ENCODE measurements at places on chromosomes 1 and 21.
A peak's percentile ranks its signal among the peaks of the same experiment; 100 is the strongest.

- DNase-seq: no peak
Measured at GRCh38 chr1:52738893-52739292, 12.6 kb downstream of the ZYG11B start.

DNA sequence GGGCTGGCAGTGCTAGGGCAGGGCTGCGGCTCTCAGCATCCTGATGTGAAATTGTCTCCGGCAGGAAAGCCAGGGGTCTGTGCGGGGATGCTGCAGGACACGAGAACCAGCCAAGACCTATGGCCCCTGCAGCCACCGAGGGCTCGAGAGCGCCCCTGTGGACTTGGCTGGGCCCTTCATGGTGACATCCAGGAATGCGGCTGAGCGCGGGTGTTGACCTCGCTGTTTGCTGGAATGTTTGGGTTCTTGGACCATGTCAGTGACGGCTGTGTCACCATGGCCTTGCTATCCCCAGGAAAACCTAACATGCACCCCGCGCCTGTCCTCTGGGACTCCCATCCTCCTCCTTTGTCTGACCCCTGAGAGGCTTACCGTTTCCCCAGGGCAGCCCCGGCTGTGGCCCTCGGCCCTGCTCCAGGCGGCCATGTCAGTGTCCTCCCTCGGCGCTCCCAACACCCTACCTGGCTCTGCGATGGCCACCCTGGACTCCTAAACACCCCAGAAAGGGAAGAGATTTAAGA is 14.3 kb upstream of the C1orf174 start:
- no peak for DNase-seq

DNA sequence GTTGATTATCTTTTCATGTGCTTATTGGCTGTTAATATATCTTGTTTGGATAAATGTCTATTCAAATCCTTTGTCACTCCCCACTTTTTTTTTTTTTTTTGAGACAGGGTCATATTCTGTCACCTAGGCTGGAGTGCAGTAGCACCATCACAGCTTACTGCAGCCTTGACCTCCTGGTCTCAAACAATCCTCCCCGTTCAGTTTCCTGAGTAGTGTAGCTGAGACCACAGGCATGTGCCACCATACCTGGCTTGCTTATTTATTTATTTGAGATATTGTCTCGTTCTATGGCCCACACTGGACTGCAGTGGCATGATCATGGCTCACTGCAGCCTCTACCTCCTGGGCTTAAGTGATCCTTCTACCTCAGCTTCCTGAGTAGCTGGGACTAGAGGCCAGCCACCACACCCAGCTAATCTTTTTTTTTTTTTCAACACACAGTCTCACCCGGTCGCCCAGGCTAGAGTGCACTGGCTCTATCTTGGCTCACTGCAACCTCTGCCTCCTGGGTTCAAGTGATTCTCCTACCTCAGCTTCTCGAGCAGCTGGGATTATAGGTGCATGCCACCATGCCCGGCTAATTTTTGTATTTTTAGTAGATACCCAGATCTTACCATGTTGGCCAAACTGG is 13.9 kb upstream of the MYCL start:
- no peak for DNase-seq

GRCh38 chr1:207923121-207923520 is 12.2 kb upstream of the CD34 start:
- DNase-seq: no peak

DNA sequence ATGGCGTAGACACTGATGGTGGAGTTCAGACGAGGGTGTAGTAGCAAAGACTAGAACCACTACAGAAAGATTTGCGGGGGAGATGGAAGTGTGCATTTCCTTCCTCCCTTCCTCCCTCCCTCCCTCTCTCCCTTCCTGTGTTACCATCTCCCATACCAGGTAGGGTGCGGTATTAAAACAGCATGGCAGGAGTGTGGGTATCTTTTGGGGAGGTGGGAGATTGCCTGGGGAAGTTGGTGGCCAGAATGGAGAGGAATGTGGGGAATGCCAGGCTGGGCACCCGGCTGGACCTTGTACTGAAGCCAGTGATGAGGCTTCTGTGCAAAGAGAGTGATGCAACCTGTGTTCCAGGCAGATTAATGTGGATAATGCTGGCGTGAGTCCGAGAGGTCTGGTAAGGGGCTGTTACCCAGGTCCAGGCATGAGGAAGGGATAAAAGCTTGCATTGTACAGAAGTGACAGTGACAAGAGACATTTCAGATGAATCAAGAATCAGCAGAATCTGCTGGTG is 30.3 kb upstream of the PPP2R5A start:
- no peak for DNase-seq

GRCh38 chr21:34695434-34695833 is 26.6 kb downstream of the CLIC6 start:
- no peak for DNase-seq

- no peak for DNase-seq
Measured at GRCh38 chr1:205450448-205450847, 5.4 kb downstream of the BLACAT1 start.

DNA sequence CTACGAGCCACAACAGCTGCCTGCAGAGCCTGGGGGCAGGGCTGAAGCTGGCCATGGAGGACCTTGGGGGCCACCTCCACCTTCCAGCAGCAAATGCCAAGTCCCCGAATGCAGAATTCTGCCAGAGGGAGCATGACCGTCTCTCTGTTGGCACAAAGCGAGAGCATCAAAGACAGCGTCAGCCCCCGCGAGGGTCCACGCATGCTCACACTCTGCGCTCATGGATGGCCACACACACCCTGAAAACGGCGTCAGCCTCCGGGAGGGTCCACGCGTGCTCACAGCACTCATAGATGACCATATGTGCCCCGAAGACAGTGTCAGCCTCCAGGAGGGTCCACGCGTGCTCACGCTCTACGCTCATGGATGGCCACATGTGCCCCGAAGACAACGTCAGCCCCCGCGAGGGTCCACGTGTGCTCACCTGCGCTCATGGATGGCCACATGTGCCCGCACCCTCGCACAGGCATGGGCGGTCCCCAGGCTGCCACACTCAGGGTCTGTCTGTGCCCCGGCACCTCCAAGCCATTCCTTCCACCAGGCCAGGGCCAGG is 46.5 kb downstream of the MORN1 start:
- DNase-seq: no peak

GRCh38 chr1:107342316-107342715 is 201.5 kb downstream of the NTNG1 start:
- DNase-seq: peak; percentile 53

- DNase-seq: no peak
Measured at GRCh38 chr1:158485455-158485854, 13.4 kb downstream of the OR10R2 start.

GRCh38 chr1:33424205-33424604 is 6.7 kb downstream of the PHC2 start:
- peak; percentile 21 for DNase-seq

DNA sequence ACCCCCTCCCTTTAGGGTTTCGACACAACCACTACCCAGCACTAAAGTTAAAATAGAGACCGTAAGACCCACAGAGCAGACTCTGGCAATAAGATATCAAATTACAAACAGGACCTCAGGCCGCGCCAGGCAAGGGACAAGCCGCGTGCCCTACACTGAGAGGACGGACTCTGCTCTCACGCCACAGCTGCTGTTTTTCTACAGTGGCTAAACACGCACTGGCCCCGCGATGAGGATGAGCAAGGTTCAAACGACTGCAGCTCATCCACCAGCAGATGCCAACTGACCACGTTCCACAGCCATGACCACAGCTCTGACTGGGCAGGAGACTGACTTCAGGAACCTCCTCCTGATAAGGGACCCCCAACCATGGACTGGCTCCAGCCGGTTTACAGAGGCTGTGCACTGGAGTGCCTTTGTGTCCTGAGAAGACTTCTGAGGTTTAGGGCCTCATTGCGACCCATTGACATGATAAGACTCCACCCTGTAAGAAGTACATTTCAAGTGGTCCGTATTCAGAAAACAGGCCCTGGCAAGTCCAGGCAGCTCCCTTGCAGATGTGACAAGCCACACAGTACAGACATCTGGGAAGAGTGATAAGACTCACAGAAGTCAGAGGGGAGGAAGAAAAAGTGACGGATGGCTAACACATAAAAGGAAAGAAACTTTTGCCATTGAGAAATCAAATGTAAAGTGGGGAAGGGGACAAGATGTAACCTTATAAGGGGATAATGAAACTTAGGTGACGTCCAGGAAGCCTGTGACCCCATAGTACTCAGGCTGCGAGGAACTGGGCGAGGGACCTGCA is 1.5 kb upstream of the KRTAP10-6 start:
- peak; percentile 10 for DNase-seq

- DNase-seq: no peak
Measured at GRCh38 chr1:217660353-217661062, 29.4 kb downstream of the SPATA17 start.

GRCh38 chr1:205927247-205927646 is 16.0 kb downstream of the SLC26A9 start:
- no peak for DNase-seq

- no peak for DNase-seq
Measured at GRCh38 chr1:183630748-183631147, 4.8 kb downstream of the ARPC5 start.

DNA sequence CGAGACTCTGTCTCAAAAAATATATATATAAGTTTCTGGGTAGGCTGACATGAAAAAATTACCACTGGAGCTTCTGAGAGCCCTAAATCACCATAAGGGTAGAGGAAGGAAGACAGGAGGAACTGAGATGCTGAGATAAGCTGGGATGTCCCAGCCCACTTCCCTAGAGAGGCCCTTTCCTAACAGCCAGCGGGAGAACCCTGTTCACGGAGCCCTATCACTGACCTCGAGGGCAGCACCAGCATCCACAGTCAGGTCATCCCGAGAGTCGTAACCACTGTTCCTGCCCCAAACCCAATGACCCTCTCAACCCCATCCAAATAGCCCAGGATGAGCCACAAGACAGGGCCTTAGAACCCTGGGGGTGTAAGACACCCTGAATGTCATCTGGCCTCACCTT is 77.5 kb downstream of the CD34 start:
- no peak for DNase-seq

DNA sequence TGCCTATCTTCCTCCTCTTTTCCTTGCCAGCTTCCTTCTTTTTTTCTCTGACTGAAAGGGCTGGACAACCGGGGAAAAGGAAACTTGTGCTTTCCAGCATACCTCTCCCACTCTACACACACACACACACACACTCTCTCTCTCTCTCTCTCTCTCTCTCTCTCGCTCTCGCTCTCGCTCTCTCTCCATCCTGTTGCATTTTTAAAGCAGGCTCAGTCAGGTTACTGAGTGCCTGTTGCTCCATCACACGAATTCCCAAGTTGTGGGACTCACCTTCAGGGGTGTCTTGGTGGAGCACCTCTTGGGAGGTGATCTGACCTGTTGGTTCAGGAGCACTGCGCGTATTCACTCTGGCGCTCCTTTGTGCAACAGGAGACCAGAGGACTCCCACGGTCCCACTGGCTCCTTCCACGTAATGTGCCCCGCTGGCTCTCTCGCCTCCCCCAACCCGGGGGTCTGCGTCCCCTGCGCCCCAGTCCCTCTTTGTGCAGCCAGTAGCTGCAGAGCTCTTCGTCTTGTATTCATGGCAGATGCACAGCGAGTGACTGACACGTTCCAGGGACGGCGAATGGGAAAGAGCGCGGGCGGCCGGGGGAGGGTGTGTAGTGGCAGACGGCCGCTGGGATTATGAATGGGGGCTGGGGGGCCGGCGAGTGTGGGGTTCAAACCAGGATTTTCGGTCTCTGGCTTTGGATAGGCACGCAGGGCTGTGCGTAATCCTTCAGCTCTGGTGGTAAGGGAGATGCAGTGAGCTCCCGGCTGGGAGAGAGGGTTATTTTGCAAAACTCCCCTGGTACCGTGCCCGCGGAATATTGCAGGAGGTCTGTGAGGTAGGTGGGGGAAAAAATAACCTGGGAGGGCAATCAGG is 660 bp upstream of the PDE4B start:
- DNase-seq: no peak

DNA sequence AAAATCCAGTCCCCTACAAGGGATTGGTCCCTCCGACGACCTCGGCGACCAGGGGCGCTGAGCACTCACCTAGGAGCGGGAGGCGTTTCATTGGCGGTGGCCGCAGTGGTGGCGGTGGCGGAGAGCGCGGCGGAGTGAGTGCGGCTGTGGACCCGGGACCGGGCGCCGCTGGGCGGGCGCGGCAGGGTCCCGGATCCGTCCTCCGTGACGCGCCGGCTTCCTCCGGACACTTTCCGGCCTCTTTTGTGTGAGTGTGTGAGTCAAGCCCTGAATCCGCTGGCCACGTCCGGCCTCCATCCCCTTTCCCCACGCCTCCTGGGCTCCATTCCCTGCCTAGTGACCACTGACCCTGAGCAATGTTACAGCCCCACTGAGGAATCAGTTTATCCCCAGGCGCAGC is at the start of gene ADGRL4:
ADGRL4 (minus strand) TSS at position 167 of the 400 bp plus-strand sequence; CDS start at position 91, 76 bp downstream.
- no peak for DNase-seq

DNA sequence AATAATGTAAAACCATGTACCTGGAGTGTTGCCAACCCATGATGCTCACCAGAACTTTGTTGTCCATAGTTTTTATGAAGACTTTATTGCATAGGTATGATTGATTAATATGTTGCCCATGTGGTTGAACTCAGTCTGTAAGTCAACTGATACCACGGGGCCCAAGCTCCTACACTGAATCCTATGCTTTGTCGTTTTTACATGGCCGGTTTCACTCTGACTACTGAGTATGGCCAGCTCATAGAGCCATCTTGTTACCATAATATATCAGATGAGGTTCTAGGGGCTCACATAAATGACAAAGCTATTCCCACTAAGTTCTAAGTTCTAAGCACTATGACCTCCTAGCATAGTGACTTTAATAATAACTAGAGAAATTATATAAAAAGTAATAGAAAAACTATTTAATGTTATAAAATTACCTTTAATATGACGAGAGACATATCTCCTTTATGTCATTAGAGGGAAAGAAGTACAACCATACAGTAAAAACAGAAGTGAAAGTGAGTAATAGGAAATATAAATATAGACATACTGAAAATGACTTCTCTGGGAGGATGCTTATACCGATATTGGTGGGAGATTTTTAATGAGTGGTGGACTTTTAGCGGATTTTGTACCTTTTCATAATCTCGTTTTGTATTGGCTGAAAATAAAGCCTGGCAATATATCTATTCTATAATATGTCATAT is 983.4 kb upstream of the PRMT6 start:
- DNase-seq: no peak

- no peak for DNase-seq
Measured at GRCh38 chr21:26047279-26047967, 123.1 kb downstream of the APP start.

GRCh38 chr1:171501305-171502024 is 16.1 kb downstream of the PRRC2C start:
- no peak for DNase-seq

GRCh38 chr21:33155422-33155821 is 74.3 kb upstream of the IFNAR2 start:
- peak; percentile 32 for DNase-seq

- DNase-seq: no peak
Measured at GRCh38 chr1:13813398-13814012, 113.5 kb downstream of the PRDM2 start.

DNA sequence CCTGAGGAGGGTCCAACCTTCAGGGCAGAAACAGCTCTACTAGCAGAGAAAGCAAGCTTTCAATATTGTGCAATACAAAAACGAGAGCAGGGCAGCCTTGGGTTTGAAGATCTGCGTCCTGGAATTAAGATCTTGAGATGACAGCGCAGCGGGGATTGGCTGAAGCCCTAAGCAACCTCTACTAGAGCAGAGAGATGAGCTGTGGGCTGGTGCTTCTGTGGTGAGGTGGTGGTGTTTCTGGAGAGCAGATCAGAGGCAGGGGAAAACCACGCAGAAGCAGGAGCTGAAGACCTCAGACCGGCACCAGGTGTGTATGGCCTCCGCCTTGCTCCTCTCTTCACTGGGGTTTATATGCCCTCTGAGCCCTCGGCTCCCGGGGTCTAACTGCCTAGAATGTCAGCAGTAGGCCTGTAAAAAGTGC is 12.5 kb downstream of the TRAF3IP3 start:
- no peak for DNase-seq
